Dermis blood vessel endothelial cell (primary cell): ENCODE measurements at places on chromosomes 3 and 15.
A peak's percentile ranks its signal among the peaks of the same experiment; 100 is the strongest.

- no peak for DNase-seq
These were observed 115.7 kb upstream of the P2RY1 start for GRCh38 chr3:152719264-152719663.

- DNase-seq: no peak
These were observed 15.8 kb downstream of the ABHD17C start for GRCh38 chr15:80710635-80711554.

- no peak for DNase-seq
These were observed 27.7 kb upstream of the MFSD1 start for GRCh38 chr3:158773845-158774830.

DNA sequence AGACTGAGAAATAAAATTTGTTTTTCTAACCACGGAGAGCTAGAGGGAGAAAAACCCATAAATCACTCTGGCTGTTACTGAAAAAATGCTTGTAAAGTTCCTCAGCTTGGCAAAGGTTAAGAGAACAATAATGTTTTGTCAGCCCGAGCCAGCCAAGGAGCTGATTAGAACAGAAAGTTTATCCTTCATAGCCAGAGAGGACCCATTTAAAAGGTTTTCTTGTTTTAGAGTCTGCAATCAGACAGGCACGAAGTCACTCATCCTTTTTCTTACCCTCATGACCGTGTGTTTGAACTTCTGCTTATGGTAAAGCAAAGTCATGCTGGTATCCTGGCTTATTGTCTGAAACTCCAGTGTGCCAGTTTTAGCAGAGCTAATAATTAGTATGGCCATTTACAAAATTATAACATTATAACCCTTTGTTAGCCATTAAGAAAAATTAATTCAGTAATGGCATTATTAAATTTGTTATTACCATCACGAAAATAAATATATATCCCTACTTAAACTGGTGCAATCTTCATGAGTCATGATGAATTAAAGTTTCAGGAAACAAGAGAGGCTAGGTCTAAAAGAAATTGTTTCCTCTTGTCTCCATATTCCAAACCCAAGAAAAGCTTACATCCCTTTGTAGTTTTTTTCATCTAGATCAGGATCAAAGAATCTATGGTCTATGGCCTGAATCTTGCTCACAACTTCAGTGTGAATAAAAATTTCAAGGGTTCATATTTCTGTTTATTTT, 13.5 kb upstream of the STXBP5L start:
- DNase-seq: no peak

GRCh38 chr3:122416966-122417365, 1.1 kb upstream of the WDR5B start:
- DNase-seq: peak; percentile 7

DNA sequence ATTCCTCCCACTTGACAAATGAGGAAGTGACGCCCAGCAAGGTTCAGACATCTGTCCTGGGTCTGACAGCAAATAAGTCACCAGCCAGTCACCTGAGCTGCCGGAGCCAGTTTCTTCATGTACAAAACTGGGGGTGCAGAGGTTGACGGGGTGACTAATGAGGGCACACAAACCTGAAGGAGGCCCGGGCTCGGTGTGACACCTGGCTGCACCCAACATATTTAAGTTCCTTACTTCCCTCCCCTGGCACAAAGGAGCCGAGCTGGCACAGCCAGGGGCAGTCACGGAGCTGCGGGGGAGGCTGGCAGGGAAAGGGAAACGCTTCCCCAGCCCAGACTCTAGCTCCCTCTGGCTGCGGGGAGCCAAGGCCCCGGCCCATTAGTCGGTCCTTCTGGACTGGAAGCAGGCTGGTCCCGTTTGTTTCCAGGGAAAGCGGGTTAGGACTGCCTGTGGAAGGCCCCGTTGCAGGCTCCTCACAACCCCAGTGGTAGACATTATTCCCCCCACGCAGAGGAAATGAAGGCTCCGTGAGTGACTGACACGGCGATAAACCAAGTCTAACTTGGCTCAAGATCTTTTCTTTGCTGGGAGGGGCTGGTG, 2.3 kb downstream of the FBXL22 start:
- DNase-seq: peak; percentile 66

DNA sequence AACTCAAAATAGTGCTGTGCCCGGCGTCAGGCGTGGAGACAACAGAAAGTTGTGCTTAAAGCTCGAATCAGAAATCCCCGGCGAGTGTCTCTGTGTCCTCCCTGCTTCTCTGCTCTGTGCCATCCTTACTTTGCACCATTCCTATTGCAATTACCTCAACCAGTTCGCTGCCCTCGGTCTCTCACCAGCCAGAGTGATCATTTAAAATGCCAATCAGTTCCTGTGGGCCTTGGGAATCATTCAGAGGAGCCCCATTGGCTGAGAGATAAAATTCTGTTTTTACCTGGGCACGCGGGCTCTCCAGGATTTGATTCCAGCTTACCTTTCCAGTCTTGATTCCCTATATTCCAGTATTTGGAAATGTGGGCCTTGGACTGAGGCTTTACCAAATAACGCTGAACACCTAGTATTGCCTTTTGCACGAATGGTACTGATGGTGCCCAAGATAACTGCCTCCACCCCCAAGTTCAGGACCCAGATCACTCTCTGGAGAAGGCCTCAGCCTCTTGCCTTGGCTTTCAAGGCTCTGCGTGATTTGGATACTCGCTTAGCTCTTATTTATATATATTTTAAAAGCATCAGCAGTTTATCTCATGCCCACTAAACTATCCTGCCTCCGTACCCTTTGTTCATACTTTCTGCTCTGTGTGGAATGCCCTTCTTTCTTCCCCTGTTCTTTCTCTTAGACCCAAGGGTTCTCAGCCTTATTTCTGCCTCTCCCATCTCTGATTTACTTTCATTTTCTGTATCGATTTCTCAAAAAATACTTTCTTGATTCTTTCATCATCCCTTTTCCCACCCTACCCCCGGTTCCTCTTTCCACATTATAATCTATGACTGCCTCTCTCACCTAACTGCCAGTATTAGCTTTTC, 863 bp downstream of the PSMA4 start:
- DNase-seq: peak; percentile 13

- DNase-seq: no peak
These were observed 63.6 kb downstream of the AAGAB start for GRCh38 chr15:67190813-67191212.

GRCh38 chr3:16060358-16060852, 114.1 kb upstream of the GALNT15 start:
- DNase-seq: peak; percentile 98

- peak; percentile 74 for DNase-seq
These were observed 66.6 kb downstream of the P3H2 start for GRCh38 chr3:190053919-190054672.

GRCh38 chr15:34240537-34240936, 15.7 kb downstream of the EMC4 start:
- no peak for DNase-seq

DNA sequence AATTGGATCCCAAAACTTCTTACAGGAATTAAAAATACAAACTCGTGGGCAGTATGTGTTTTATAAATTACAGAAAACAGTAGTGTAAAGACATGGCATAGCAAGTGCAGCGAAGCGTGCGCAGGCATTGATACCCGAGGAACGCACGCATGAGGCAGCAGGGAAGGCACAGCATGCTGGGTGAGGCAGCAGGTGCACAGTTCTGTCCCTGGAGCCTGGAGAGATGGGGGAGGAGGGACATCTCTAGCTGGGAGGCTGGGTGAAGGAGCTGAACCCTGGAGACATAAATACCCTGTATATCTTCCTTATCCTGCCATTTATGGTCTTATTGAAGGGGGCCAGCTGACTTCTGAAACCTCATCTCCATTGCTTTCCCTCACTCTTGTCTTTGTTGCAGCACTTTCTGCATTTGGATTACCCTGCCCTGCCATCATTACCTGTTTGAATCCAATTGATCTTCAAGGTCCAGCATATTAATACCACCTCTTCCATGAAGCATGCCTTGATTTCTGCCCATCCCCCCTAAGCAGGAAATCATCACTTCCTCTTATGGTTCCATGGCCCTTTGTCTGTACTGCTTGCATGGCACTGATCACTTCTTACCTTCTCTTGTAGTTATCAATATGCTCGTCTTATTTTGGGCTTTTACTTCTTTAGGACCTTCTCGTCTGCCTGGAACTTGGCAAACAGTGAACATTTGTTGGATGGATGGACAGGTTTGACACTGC, 20.5 kb downstream of the LPP start:
- no peak for DNase-seq

GRCh38 chr15:80572337-80572736, 122.8 kb upstream of the ABHD17C start:
- DNase-seq: no peak

GRCh38 chr3:13860001-13860400, 19.9 kb downstream of the WNT7A start:
- DNase-seq: no peak

- DNase-seq: no peak
These were observed 61.6 kb upstream of the STAC start for GRCh38 chr3:36318621-36319200.

DNA sequence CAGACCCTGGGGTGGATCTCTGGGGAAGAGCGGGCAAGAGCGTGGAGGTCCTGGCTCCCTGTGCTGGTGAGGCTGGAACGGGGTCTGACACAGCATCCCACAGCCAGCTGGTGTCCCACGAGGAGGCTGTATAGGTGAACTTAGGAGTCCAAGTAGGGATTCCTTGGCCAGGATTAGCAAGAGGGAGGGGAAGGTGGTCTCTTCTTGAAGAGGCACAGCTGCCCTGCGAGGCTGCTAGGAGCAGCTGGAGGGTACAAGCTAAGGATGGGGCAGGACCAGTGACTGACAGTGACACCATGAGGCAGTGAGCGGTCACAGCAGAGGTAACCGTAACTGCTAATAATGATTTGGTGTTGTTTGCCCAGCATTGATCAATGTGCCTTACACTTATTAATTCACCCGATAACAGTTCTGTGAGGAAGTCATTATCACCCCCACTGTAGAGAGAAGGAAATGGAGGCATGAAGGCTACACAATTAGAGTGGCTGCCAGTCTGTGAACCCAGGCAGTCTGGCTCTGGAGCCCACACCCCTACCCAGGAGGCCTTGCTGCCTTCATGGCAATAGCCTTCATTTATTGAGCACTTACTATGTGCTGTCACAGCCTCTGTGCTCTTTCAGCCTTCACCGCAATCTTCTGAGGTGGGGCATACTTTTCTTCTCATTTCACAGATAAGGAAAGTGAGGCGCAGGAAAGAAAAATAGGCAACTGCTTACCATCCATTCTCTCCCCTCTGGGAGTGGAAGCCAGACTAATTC, 59.4 kb downstream of the TMEM44 start:
- DNase-seq: peak; percentile 85

DNA sequence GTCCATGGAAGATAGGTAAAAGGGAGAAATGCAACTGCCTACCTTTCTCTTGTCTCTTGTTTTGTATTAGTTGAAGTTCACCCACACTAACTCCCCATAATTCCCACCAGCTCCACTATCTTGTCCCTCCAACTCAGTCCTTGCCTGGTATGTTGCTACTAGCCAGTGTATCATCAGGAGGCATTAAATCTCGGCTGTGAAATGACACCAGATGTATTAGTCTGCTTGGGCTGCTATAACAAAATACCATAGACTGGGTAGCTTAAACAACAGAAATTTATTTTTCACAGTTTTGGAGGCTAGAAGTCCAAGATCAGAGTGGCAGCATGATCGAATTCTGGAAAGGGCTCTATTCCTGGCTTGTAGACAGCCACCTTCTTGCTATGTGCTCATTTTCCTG, 102.3 kb upstream of the WDR72 start:
- DNase-seq: no peak

DNA sequence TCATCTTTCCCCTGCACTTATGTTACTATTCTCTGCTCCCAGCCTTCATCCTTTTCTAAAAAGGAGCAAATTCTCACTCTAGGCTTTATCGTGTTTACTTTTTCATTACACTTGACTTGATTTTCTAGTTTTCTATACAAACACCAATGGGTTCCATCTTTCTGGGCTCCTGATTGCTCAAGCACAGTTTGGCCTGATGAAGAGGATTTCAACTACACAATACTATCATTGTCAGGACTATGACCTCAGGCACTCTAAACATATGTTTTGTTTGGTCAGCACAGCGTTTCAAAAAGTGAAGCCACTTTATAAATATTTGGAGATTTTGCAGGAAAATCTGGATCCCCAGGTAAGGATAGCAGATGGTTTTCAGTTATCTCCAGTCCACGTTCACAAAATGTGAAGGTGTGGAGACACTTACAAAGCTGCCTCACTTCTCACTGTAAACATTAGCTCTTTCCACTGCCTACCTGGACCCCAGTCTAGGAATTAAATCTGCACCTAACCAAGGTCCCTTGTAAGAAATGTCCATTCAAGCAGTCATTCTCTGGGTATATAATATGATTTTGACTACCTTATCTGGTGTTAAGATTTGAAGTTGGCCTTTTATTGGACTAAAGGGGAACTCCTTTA, 86.2 kb downstream of the TGFBR2 start:
- no peak for DNase-seq

DNA sequence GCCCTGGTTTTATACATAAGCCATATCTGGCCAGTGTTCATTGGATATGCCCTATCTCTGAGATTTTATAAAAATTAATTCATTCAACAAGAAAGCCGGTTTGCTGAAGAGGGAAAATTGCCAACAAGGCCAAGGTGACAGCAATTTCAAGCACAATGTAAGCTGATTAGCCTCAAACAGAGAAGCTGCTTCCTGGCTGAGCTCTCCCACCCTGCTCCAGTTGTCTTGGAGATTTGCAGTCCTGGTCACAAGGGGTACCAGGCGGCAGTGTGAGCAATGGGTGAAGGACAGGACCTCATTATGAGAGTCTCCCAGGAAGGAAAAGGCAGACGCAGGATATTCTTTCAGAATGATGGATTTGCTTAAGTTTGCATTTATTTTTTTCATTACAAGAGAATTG, 5.4 kb upstream of the THSD4 start:
- DNase-seq: no peak

DNA sequence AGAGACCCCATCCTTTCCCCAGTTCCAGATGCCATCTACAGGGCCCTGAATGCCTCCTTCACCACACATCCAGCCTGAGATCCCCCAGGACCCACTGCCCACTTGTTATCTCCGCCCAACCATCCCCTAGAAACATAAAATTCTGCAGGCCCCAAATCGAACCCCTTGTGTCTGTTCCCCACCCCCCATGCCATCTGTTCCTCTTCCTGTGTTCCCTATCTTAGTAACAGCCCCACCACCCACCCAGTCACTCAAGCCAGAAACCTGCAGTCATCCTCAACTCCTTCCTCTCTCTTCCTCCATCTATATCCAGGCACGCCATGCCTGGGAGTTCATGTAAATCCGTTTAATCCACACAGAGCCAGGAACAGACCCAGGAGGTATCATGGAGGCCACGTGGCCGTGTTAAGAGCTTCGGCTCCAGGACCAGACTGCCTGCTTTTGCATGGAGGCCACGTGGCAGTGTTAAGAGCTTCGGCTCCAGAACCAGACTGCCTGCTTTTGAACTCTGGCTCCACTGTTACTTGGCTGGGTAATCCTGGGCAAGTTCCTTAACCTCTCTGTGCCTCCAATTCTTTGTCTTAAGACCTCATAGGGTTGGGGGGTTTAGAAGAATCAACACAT, 4.8 kb downstream of the CSRNP1 start:
- no peak for DNase-seq

DNA sequence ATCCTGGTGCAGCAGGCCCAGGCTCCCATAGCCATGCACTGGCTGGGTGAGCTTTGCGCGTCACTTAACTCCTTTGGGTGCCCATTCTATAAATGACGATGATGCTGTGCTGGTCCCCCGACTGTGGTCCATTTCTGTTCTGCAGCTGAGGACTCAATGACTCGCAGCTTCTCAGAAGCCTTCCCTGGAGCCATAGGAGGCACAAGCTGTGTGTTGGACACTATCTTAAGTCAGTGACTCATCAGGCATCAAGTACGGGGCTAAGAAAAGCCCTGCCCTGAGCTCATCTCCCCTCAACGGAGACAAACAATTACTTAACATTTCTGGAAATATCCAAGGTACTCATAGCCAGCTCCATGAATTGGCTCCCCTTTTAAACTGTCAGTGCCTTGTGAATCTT, 13.8 kb upstream of the MUSTN1 start:
- peak; percentile 14 for DNase-seq
